ENCODE measurements at places on chromosomes 5 and 9.

- no peak for DNase-seq
These were observed 555.3 kb upstream of the DAB2 start for GRCh38 chr5:39980056-39980455.

DNA sequence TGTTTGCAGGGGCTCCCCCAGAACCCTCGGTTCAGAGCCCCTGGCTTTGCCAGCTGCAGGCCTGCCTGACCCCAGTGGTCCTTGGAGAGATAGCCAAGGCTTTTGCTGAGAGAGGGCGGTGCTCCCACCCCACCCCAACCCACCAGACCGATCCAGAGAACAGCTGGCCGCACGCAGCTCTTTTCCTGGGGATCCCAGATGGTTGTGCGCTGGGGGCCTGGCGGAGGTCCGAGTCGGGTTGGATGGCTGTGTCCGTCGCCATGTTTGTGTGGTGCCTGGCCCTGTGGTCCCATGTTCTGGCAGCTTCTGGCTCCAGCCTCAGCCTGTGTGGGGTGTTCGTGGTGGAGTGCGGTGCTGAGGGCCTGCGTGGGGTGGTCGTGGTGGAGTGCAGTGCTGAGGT, 97.5 kb downstream of the RXRA start:
- no peak for DNase-seq

GRCh38 chr5:159241946-159242552, 21.0 kb upstream of the UBLCP1 start:
- no peak for DNase-seq

DNA sequence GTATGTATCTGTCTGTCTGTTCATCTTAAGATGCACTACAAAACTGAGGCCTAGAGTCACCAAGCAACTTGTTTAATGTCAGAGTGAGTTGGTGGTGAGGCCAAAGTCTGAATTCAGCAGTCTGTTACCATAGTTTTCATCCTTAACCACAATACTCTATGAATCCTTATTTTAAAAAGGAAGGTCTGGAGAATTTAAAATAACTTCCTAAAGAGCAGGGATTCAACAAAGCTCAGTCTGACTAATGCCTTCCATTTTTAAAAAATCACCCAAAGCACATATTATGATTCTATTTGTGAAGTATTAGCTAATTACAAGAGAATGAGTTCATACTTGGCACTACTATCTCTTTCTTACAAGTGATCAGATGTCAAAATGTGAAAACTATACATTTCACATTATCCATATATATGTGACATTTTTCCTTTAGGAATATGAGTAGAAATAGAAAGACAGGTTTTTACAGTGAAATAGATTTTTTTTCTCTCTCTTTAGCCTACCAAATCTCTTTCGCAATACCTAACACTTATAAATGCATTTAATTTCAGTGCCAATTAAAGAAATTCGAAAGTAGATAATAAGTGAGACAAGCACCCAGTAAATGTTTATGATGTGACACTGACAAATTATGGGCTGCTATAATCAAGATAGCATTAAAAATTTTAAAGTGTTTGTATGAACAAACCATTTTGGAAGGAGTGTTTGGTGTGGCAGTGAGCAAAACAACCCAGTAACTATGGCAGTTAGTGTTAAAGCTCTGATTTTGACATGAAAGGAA, 102.3 kb upstream of the CDKN2B start:
- no peak for DNase-seq

DNA sequence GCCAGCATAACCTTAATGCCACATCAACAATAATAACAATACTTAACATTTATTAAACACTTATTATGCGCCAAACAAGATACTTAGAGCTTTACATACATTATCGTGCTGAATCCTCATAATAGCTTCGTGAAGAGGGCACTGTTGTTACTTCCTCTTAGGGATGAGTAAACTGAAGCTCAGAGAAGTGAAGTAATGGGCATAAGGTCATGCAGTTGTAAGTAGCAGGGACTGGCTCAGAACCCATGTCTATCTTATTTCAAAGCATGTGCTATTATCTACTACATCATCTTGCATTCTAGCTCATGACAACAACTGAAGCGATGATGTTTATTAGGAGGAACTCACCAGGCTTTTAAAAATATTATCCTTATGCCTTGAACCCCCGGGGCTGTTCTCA, 34.9 kb upstream of the PPP3R2 start:
- DNase-seq = no peak

- no peak for DNase-seq
These were observed 249.6 kb downstream of the PDZD2 start for GRCh38 chr5:31888564-31888963.

DNA sequence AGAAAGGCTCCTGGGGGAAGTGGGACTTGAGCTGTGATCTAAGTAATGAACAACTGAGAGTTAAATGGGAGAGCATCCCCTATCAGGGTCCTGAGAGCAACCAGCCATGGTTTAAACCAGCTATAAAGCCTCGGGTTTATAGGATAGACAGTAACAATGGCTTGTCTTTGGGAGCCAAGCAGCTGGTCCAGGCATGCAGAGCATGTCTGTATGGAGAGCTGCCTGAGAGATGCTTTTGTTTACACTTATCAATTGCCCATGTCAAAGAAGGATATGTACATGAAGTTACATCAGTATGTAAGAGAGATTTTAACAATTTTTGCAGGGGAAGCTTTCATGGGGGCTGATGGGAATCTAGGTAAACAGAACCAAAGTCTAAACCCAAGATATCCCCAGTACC, 4.4 kb downstream of the TGFBI start:
- no peak for DNase-seq

DNA sequence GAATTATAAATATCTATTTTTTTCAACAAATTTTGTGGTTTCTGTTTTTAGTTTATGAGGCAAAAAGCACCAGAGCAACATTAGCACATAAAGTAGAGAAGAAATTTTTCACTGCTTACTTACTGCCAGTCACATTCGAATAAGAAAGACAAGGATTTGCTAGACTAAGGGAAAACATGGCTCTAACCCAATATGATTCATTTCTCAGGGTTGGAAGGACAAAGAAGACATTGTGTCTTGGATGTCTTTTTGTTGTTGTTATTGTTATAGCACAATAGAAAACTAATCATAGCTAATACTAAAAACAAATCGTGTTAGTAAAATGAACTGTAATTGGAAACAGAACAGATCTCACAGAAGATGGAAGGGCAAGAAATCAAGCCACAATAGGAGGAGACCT, 90.9 kb upstream of the SLCO6A1 start:
- no peak for DNase-seq

- no peak for DNase-seq
These were observed 29.8 kb downstream of the FUBP3 start for GRCh38 chr9:130609163-130609562.

GRCh38 chr5:112217843-112218579, 201.1 kb downstream of the EPB41L4A start:
- DNase-seq = no peak

- DNase-seq = no peak
These were observed 409.8 kb downstream of the MAN2A1 start for GRCh38 chr5:110099572-110099971.

- DNase-seq = no peak
These were observed 39.2 kb downstream of the ZNF366 start for GRCh38 chr5:72468024-72468423.

GRCh38 chr5:26932238-26932637, 106.1 kb downstream of the CDH9 start:
- no peak for DNase-seq

GRCh38 chr5:79756076-79756475, 66.4 kb downstream of the CMYA5 start:
- DNase-seq = no peak

DNA sequence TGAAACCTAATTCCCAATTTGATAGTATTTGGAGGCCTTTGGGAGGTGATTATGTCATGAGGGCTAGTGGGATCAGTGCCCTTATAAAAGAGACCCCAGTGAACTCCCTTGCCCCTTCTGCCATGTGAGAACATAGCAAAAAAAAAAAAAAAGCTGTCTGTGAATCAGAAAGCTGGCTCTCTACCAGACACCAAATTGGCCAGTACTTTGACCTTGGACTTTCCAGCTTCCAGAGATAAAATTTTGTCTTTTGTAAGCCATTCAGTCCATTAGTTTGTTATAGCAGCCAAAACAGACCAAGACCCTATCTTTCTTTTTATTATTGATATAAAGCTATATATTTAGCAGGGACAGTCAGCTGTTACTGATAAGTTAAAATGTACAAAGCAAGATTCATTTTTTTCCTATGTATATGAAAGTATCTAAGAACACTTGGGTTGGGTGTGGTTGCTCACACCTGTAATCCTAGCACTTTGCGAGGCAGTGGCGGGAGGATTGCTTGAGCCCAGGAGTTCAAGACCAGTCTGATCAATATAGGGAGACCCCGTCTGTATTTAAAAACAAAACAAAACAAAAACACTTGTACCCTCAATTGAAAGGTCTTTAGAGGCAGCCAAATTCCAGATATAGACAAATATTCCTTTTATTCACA, 8.1 kb upstream of the C5orf24 start:
- no peak for DNase-seq

DNA sequence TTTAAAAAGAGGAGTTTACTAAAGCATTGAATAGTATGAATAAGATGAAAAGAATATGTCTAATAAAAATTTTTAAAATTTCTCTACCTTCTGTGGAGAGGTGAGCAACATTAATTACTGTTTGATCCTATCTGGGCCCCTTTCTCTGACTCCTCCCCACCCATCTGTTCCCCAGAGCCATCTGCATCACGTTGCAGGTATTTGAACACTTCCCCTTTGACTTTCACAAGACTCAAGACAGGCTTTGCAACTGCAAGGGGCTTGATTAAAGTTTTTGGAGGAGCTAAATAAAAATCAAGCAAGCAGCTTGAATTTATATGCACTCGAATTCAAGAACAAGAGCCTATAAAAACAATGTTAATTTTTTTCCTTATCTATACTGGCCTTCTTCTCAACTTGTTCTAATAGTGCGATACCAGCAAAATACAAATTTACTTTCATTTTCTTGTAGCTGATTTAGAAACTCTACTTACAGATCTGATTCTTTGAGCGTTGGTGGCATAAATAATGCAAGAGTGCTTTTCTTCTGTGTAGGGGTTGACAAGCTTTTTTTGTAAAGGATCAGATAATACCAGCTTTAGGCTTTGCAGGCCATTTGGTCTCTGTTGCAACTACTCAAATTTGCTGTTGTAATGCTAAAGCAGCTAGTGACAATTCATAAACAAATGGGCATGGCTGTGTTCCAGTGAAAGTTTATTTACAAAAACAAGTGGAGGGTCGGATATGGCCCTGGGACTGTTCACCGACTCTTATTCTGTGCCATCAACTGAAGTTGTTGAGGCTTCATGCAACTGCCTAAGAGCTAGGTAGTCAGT, 21.2 kb downstream of the TXNDC8 start:
- DNase-seq = no peak

GRCh38 chr5:19903611-19904010, 84.4 kb downstream of the CDH18 start:
- DNase-seq = no peak

DNA sequence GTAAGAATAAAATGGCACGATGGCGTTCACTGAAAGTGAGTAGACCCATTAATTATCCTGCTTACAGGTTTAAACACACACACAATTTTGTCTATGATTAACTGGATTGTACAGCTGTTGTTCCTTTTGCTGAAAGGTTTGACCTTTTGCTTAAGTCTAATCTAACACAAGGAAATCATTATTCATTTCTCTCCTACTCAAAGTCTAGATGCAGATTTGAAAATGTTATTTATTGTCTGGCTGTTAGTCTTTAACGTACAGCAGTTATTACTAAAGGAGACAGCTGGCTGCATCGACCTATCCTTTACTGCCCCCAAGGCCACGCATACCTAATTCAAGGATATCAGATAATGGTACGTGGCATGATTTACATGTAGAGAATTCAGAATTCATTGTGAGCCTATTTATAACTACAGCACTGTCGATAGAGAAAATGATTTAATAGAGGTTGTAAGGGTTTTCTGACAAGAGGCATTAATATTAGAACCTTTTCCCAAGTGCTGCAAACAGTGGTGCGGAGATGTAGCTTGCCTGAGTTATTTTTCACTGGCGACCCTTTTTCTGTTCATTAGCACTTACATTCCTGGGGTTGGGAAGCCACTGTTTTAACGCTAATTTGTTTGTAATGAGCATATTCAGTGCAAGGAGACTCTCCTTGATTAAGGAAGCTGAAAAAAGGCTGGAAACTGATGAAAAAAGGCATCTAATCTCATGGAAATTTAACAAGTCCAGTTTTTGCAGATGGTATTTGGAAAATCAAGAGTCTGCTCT, 368.4 kb upstream of the GRAMD2B start:
- DNase-seq = no peak

DNA sequence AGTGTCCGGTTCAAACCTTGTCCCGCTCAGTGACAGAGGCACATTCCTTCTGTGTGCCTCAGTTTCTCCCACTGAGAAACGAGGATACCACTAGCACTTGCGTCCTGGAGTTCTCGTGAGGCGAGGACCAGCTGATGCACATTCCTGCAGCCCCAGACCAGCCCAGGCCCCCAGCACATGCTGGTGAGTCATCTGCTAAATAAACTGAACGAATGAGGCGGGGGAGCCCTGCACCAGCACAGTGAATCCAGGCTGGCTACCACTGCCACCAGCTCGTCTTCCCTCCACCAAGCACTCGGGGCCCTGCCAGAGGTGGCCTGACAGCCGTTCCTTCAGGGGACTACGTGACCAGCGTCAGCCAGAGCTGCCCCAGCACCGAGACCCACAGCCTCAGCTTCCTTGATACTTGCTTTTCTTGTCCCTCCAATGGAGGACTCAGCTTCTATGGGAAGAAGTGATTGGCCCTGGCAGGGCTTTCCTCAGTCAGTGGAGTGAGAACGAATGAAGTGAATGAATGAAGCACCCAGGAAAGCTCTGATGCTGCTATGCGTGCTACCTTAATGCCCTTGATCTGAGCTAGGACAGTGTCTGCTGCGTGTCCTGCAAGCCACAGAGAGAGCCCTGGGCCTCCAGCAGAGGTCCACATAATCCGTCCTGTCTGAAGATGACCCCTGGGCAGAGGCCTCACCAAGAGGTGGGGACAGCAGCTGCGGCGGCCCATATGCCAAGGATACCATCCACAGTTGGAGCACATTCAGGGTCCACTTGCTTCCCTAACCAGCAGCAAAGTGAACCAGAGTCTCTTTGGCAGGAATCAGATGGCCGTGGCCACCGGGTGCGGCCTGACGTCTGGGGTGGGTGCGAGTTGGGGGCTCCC, 13.5 kb upstream of the BARX1 start:
- no peak for DNase-seq

- DNase-seq = no peak
These were observed 19.4 kb downstream of the UBE2QL1 start for GRCh38 chr5:6468104-6468503.

GRCh38 chr9:37061768-37062167, 27.7 kb upstream of the PAX5 start:
- DNase-seq = no peak

DNA sequence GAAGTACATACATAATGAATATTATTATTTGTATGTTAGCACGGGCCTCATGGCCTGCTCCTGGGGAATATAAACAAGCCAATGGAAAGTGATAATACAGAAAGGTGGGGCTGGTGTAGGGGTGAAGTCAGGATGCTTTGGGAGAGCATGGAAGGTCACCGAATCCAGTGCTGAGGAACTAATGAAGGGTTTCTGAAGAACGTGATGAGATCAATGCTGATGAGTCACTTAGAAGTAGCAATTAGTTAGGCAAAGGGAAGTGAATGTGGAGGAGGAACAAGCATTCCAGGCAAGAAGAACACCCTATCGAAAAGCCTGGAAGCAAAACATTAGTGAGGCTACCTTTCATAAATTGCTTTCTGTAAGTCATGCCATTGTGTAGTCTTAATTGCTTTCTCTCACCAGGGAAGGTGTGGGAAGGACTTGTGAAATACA, 2.1 kb downstream of the ANXA1 start:
- no peak for DNase-seq

GRCh38 chr5:162484095-162484494, 416.5 kb downstream of the GABRG2 start:
- DNase-seq = no peak

- no peak for DNase-seq
These were observed 308.5 kb downstream of the ADGRV1 start for GRCh38 chr5:90866915-90867731.

Data from activated CD4-positive, CD25-positive, alpha-beta regulatory T cell (primary cell).